ENCODE measurements at places on chromosomes 7 and 10.
A peak's percentile ranks its signal among the peaks of the same experiment; 100 is the strongest.

- no peak for DNase-seq
These were observed 386.8 kb upstream of the NFE2L3 start for GRCh38 chr7:25765110-25765655.

DNA sequence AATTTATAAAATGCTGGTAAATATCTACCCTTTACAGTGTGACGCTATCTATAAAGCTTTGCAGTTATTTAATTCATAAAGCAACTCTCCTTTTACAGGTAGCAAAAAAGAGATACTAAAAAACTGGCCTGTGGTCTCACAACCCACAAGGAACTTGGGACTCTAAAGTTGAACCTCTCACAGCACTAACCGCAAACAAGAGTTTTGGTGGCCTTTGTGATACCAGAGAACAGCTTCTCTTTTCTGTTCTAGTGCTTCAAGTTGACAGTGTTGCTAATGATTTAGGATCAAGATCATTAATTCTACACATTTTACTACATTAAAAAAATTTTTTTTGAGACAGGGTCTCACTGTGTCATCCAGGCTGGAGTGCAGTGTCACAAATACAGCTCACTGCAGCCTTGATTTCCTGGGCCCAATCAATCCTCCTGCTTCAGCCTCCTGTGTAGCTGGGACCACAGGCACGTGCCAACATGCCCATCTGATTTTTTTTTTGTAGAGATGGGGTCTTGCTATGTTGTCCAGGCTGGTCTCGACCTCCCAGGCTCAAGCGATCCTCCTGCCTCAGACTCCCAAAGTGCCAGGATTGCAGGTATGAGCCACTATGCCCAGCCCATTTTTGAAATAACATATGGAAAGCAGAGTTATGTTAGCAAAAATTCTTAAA lies 56.0 kb upstream of the ST8SIA6 start:
- no peak for DNase-seq

GRCh38 chr7:156780724-156781455 lies 112.1 kb downstream of the LMBR1 start:
- DNase-seq: no peak

DNA sequence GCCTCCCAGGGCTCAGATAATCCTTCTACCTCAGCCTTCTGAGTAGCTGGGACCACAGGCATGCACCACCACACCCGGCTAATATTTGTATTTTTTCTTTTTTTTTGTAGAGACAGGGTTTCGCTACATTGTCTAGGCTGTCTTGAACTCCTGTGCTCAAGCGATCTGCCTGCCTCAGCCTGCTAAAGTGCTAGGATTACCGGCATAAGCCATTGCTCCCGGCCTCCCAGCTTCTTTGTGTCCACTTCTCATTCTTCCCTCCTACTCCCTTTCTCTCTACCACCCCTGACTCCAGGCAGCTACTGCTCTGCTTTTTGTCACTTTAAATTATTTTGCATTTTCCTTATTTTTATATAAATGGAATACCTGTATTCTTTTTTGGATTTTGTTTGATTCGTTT lies 83.4 kb downstream of the PALS2 start:
- DNase-seq: no peak

GRCh38 chr7:16484453-16485158 lies 19.1 kb upstream of the SOSTDC1 start:
- DNase-seq: no peak

- peak; percentile 22 for DNase-seq
These were observed 242.1 kb upstream of the PPP1R3A start for GRCh38 chr7:114160925-114161324.

DNA sequence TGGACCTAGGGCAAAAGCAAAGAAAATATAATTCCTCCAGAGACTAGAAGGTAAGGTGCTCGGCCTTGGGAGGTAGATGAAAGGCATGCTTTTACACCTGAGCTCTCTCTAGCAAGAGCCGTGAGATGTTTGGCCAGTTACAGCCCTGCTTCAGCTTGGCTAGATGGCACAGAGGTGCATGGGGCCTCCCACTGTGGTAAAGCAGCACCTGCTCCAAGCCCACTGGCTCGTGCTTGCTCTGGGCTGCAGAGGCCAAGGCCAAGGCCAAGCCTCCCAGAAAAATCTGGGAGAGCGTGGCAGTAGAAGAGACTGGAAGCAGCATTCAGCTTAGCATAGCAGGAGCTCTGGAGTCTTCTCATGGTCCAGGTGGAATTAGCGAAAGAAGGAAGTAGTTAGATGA lies 31.0 kb upstream of the OPALIN start:
- DNase-seq: no peak

DNA sequence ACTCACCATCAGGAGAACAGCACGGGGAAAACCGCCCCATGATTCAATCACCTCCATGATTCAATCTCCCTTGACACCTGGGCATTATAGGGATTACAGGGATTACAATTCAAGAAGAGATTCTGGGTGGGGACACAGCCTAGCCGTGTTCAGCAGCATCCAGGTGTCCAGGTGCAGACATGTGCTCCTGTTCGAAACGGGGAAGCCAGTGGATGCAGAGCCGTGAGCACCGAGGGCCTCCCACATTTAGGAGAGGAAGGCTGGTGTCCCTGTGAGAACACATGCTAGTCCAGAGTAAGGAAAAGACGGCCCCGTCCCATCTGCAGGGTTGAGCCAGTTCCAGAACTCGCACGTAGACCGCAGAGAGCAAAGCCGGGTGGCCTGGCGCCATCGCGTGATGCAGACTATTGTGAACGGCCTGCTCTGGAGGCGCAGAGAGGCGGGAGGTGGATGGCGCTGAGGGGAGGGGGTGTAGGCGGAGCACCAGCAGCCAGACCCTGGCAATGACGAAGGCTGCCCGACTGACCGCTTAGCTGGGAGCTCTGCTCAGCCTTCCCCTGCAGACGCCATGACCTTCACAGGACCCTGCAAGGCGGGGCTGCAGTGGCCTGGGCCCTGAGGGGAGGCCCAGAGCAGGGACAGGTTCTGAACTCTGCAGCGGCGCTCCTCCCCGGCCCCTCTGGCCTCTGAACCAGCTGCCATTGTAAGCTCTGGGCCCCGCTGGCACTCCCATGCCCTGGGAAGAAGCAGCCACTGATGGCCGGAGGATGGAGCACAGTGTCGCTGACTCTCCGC lies 141.6 kb upstream of the TCERG1L start:
- DNase-seq: peak; percentile 56

- no peak for DNase-seq
These were observed 537 bp downstream of the FOXK1 start for GRCh38 chr7:4682621-4683042.

- DNase-seq: no peak
These were observed 26.1 kb downstream of the ABCB1 start for GRCh38 chr7:87574630-87575029.

DNA sequence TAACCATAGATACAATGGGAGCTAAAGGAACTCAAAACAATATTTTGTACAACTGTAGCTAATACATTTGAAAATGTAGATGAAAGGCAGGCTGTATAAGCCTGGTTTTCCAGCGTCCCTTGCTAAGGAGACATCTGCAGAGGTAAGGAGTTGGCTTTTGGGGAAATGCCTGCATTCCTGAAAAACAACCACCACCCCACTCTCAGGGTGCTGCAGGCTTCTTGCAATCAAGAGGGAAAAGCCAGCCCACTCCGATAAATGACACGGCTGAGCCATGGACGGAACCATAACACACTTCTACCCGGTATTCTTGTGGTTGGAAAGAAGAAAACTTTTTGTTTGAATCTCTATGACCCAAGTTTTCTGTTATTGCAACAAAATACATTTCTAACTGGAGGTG lies 200.3 kb downstream of the TEX36 start:
- no peak for DNase-seq

DNA sequence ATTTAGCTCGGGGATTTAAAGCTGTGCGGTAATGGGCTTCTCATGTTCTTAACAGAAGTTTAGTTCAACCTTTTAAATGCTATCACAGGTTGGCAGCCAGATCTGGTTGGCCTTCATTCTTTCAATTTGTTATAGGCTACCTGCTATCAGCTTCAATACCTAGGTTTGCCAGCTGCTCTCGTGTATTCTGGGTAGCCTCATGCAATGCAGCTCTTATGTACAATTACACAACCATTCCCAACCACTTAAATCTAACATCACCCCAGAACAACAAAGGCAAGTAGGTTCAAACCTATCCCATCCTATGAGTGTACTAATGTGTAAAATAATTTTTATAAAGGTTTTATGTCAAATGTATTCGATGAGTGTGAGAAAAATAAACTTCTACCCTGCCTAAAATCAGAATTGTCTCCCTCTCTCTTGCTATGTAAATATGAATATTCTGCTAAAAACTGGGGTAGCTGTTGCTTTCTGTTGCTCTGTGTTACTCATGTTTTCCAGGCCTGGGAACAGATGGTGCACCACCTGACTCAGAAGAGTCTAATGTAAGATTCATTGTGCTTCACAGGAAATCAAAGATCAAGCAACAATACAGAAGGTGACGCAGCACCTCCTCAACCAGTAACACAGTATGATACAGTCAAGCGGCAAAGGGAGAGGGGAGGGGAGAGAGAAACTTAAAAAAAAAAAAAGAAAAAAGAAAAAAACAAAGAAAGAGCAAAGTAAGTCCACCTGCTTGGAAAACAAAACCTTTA lies 188.6 kb downstream of the ETV1 start:
- DNase-seq: no peak

- DNase-seq: no peak
These were observed 94.4 kb upstream of the STEAP4 start for GRCh38 chr7:88401009-88401623.

DNA sequence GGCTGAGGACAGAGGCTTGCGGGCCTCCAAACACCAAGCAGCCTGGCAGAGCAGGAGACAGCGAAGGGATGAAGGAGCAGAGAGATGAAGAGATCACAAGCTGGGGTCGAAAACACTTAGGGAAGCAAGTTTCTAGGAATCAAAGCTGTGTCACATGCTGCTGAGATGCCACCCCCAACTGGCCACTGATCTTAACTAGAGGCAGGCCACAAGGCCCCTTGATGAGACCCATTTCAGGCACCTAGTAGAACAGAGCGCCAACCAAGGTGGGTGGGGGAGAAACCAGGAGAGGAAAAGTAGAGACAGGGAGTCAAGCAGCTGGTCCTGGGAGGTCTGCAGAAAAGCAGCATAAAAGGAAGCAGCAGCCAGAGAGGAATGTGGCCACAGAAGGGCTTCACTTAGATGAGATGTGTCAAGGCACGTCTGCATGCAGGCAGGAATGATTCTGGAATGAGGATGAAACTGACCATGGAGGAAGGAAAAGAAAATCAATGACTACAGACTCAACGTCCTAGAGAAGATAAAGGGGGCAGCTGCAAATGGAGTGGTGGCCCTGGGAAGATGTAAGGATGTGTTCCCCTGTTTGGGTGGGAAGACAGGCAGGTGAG lies 85.0 kb upstream of the DDC start:
- no peak for DNase-seq

DNA sequence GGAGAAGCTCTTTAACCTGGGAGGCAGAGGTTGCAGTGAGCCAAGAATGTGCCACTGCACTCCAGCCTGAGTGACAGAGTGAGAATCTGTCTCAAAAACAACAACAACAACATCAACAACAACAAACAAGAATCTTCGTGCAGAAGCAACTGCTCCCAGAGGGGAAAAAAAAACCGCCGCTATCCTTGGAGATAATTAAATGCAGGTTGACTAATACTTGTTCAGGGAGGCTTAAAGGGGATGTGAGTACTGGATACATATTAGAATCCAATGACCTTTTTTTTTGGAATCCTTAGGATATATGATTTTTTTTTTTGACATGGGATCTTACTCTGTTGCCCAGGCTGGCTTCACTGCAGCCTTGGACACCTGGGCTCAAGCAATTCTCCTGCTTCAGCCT lies 89.6 kb upstream of the FAM171A1 start:
- DNase-seq: no peak

DNA sequence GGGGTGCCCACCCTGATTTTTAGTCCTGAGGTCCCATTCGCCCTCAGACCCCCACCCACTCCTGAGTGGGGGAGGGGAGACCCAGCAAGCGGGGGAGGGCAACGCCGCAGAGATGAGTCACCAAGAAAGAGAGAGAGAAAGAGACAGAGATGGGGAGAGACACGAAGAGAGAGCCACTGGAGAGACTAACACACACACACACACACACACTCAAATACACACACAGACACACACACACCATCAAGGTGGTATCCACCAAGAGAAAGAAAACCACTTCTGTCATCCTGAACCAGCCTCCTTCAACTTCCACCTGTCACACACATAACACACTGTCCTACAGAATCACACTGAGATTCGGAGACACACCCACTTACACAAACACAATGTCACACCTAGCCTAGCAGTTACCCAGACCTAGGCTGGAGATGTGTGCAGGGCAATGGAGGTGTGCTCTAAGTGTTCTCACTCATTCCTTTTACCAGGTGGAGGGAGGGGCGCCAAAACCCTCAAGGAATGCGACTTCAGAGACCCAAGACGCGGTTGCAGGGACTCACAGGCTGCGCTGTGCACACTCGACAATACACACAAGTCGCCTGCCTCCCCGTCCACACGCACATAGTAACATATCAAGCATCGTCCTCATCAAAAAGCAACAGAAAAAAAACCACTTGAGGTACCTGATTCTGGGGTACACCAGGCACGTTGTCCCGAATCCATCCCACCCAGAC lies 3.9 kb upstream of the VGF start:
- DNase-seq: no peak

- no peak for DNase-seq
These were observed 33.5 kb downstream of the DPY19L1 start for GRCh38 chr7:35003679-35004303.

- DNase-seq: no peak
These were observed 4.1 kb downstream of the ERCC6 start for GRCh38 chr10:49534670-49535381.

- no peak for DNase-seq
These were observed 3.9 kb downstream of the CH25H start for GRCh38 chr10:89203237-89203636.

GRCh38 chr10:92681306-92681834 lies 8.4 kb upstream of the HHEX start:
- DNase-seq: no peak

DNA sequence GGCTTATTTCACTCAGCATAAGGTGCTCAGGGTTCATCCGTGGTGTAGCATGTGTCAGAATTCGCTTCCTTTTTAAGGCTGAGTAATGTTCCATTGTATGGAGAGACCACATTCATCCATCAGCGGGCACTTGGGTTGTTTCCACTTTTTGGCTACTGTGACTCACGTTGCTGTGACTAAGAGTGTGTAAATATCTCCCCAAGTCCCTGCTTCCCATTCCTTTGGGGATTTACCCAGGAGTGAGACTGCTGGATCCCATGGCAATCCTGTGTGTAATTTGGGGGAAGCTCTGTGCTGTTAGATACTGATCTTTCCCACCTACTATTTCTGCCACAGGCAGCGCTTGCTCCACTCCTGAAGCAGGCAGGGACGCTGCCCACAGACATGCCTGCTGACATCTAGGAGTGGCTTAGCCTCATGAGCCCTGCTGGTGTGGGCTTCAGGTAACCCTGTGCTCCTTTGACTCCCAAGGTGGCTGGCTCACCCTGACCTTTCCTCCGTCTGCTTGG lies 346.0 kb downstream of the FRMD4A start:
- no peak for DNase-seq

- no peak for DNase-seq
These were observed 5.3 kb upstream of the OLAH start for GRCh38 chr10:15038416-15038815.

GRCh38 chr7:33970536-33970935 lies 65.2 kb downstream of the BMPER start:
- no peak for DNase-seq

Data from midbrain (tissue), 1 donor.